COLO829 (cell line): ENCODE measurements at places on chromosomes 7 and 10.

GRCh38 chr7:155192961-155193640, 104.6 kb upstream of the INSIG1 start:
- DNase-seq: no peak

DNA sequence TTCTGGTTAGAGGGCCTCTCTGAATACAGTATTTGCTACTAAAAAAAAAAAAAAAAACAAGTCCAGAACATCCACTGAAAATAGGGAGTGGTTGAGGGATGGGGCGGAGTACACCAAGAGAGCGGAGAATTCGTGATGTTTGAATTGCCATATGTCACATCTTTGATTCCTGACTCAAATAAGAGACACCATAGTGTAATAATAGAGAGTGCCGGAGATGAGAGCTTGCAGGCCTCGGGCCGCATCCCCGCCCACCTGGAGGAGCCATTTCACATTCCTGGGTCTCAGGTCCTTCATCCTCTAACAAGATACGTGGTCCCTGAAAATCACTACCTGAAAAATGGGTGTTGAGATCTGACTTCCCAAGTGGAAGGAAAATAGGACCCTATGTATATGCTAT, 46.8 kb downstream of the KIAA1549 start:
- DNase-seq: no peak

DNA sequence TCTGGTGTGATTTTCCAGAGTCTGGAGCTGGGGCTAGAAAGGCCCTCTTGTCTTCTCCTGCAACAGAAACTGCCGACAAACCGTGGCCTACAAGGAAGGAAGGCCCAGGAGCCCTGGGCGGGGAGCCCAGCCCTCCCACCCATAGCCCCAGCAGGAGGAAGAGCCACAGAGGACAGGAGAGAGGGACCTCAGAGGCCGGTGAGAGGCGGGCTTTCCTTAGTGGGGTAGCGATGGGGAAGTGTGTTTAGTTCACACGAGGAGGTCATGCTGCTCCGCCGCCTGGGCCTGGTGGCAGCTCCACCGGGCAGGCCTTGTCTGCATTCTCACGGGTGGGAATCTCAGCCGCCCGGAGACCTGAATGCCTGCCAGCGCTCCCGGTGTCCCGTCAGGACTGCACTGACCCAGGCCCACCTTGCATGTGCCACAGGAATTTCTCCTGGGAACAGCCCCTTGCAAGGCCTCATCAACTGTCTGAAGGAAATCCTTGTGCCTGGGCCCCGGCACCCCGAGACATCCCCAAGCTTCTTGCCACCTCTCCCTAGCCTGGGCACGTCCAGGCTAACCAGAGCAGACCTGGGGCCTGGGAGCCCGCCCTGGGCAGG, 50.9 kb downstream of the ZNF467 start:
- DNase-seq: no peak

DNA sequence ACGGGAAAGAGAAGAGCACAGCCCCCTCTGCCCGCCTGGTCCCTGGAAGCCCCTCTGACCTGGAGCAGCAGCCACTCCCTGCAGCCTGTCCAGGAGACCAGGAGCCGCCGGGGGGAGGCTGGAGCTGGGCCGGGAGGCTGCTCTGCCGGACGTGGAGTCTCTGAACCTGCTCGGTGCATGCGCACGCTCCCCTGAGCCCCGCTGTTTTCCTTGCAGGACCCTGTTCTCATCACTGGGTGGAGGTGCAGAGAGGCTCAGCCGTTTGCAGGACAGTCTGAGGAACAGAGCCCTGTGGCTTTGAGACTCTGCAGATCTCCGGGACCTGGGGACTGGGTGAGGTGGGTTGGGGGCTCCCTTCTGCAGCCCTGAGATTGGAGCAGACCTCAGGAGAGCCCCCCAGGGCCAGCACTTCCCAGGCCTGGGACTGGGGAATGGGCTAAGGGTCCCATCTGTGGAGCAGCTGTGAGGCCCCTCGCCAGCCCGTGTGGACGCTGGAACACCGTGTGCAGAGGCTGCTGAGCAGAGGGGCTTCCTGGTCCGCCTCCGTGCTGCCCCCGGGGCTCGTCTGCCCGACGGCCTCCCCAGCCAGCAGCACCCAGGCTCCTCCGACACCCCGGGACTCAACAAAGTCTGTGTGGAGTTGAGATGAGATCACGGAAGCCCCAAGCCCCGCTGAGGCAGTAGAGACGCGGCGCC, 48.5 kb upstream of the ADGRA1 start:
- DNase-seq: no peak

DNA sequence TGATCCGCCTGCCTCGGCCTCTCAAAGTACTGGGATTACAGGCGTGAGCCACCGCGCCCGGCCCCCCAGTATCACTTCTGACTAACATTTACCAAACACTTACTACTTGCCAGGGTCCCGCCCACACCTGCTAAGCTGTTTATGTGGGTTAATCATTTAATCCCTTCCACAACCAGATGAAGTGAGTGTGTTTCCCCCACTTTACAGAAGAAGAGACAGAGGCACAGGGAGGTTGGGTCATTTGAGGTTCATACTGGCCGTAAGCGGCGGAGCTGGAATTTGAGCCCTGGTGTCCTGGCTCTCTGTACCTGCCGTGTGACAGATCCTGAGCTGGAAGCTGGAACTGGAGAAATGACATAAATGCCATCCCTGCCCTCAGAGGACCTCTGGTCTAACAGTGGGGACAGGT, 15.1 kb upstream of the VPS37D start:
- no peak for DNase-seq

DNA sequence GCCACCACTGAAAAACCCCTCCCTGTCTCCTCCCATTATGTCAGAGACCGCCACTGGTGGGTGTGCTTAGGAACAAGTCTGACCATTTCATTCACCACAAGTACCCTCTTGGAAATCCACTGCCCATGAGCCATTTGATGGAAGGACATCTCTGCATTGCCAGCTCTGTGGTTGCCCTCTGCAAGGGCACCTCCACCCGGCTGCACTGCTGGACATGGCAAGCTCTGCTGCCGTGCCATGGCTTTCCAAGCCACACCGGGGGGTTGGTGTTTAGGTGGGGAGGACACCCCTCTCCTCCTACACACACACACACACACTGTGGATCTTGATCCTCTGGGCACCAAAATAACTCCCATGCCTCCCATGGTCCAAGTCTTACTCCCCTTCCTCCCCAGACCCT, 5.2 kb upstream of the PLXNA4 start:
- DNase-seq: no peak

DNA sequence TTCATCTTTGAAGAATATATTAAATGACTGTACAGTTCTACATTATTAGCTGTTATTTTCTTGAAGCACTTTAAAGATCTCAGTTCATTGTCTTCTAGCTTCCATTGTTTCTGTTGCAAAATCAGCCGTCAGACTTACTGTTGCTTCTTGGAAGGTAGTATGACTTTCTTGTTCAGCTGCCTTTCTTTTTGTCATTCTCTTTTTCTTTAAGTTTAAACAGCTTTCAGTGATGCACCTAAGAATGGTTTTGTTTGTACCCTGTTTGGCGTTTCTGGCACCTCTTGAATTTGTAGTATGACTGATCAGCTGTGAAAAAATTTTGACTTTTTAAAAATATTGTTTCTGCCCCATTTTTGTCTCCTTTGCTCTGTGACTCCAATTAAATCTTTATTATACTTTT, 9.3 kb downstream of the MKLN1 start:
- no peak for DNase-seq

- DNase-seq: no peak
These were observed 121.5 kb upstream of the ZNF716 start for GRCh38 chr7:57328457-57328856.

GRCh38 chr7:75968012-75968411, 26.4 kb downstream of the TMEM120A start:
- no peak for DNase-seq

DNA sequence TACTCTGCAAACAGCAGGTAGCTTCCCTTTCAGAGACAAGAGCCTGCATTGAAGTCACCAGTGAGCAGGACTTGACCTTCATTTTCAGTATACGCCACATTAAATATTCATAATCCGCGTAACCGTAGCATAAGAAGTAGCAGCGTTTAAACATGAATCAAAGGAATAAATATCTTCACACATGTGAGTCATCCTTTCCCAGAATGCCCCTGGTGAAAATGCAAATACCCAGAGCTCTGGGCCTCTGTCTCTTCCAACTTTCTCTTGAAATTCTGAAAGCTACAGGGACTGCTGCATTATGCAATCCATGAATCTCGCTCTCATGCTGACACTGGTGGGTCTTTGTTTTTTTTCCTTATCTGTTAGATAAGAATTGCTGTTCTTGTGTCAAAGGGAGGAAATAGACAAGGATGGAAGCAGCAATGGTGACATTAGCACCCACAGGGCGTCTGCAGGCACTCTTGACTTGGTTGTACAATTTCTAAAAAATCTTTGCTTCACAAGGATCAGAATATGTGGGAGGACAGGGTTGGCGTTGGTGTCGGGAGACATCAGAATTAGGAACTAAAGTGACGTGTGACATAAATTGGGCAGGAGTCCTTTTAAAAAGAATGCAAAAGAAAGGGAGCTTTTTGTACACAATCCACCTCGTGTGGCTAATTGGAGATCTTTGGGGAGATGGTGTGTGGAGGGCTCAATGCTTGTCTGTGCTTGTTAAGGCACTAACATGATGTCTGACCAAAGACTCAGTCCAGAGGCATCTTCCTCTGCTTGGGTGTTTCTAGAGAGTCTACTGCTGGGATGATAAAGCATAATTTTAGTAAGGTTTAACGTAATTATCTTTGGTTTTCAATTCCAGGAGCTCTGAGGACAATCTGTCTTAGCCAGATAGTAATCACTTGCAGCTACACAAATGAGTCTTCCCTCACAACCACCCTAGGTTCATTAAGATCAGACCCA, 390.3 kb downstream of the KCNMA1 start:
- peak; percentile 45 for DNase-seq

DNA sequence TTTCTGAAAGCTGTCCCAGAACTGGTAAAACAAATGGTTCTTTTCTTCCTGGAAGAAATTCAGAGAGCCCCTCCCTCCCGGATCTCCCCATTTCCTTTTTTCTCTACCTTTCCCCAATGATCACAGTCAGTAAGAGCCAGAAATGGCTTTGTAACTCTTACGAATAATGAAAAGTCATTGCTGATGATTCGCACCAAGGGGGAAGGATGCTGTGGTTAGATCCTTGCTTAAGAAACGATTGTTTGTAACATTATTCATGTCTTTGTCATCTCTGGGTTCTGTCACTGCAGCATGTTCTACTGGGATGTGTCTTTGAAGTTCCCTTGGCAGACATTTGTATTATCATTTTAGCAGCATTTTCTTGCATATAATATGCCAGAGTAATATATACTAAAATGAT, 138.9 kb downstream of the CACNB2 start:
- DNase-seq: no peak

GRCh38 chr7:5284304-5285281, 1.9 kb downstream of the SLC29A4 start:
- peak; percentile 24 for DNase-seq

DNA sequence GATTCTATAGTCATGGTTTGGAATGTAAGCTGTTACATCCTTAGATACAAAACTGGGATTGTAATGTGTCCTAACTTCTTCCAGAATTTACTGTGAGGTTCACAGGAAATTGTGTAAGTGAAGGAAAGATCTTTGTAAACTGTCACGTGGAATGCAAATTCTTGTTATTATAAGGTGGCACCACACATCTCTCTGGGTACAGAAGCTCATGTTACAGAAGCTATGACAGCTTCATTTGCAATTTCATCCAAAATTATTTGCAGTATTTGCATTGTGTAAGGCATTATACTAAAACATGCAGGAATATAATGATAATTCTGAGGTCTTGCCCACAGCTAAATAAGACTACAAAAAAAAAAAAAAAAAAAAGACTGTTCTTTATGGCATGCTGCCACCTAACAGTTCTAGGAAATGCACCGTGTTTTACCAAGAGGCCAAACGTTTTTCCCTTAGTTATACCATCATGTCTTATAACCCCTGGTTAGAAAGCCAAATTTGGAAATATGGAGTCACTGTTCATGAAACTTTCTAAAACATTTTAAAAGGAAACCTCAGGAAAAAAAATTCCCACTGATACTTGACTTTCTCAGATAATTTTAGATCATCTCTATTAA, 17.6 kb downstream of the MINDY3 start:
- DNase-seq: no peak

DNA sequence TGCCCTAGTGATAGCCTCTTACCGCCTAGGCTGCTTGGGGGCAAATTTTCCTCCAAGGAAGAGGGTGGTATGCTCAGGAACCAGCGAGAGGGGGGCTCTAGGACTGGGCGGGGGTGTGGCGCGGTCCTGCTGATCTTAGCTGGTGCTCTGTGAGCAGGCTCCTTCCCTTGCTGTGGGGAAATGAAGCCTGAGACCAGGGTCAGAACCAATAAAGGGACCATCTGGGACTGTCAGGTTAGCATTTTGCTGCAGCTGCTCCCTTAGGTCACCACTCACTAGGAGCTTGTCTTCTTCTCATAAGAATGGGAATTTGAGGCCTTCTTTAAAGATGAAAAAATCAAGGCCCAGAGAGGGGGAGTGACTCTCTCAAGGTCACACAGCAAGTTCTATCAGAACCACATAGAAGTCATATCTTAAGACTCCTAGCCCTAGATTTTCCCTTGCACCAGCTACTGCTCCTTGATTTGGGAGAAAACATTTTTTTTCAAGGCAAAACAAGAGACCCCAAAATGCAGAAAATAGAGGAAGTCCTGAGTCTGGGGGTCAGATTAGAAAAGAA, 2.0 kb upstream of the NEUROG3 start:
- DNase-seq: no peak

- DNase-seq: no peak
These were observed 18.2 kb upstream of the KIAA1549 start for GRCh38 chr7:138999414-138999813.

GRCh38 chr7:80026766-80027165, 107.9 kb upstream of the GNAI1 start:
- DNase-seq: no peak

DNA sequence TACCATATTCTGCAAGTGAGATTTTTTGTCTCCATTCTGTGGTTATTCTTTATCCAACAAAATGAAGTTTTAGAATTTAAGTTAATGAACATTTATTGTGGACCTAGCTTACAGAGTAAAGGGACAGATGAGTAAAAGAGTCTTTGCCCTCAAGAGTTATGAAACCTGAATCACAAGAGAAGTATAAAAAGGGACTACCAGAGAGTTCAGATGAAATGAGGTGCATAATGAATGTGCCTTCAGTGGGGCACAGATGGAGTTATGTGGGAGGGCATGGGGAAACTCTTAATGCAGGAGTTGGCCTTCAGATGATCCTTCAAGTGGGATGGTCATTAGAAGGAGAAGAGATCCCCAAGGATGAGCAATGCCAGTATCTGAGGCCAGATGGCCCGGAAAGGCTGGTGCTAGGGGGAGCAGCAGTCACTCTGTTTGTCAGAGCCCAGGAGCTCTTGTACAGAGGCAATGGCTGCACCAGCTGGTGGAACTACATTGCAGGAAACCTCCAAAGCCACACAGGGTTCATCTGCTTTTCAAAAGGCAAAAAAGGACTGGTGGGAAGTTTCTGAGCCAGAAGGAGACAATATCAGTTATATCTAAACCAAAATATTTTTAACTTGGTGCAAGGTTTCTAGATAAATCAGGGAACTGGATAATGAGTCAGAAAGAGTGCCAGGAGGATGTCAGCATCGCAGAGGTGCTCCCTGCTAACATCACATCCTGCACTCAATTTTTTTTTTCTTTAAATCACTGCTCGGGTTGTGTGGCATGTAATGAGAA, 162.0 kb downstream of the KLF6 start:
- no peak for DNase-seq

- no peak for DNase-seq
These were observed 24.6 kb upstream of the BET1 start for GRCh38 chr7:94028768-94029167.
